A172 (cell line): ENCODE measurements at places on chromosomes 6 and 20. TPM values are rescaled to one million over a fixed set of nuclear protein-coding genes. Genes with fewer than 3 reads are reported as not detected.
A peak's percentile ranks its signal among the peaks of the same experiment; 100 is the strongest.

- no peak for DNase-seq
Measured at GRCh38 chr6:29974901-29975560, 32.7 kb downstream of the HLA-A start.

DNA sequence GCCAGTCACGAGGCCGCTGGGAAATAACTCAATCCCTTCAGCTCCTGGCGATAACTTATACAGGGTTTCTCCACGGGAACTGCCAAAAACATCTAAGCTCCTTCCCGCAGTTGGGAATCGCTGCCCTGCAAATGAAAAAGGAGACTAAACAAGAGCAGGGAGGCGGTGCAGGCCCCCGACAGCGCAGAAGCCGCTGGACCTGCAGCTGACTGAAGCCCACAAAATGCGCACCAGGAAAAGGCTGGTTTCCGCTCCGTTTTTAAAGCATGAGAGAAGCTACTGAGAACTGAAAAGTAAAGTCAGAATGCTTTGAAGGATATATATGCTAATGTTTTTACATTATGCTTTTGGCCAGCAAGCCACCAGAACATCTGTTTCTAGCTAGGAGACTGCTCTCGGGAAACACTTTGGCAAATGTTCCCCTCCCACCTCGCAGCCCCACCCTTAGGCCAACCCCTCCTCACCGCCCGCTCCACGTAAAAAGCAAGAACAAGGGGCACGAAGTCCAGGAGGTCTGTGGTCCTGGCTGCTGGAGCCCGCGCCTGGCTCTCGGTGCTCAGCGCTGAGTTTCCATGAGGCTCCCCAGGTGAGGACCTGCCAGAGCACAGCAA is 90.5 kb downstream of the SOD2 start:
- no peak for DNase-seq

DNA sequence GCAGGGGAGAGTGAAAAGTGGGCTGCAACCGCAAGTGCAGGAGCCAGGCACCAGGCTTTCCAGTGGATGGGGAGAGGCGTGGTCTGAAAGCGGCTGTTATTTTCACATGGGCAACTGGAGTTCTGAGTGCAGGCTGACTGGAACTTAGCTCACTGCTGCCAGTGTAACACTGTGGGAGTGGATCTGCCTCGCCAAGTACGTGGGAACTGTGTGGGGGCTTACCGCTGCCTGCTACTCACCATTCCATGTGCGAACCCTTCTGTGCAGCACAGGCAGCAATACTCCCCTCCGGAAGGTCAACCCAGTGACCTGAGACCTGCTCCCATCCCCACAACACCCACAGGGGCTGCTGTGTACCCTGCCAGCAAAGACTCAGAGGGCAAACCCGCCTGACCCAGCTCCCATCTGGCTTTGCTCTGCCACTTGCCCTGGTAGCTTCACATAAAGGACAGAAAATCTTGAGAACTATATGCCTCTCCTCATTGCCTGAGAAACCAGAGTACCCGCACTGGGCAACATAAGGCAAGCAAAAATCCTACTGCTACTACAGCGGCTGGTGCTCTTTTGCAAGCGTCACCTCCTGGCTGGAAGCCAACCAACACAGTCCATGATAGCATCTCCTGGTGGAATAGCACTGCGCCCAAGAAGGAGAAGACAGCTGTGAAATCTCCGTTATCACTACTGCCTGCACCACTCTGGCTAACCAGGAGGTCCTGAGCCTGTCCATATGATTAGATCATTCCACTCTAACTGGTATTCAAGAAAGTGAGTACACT is 54.4 kb upstream of the SIRPG start:
- DNase-seq, result no peak

DNA sequence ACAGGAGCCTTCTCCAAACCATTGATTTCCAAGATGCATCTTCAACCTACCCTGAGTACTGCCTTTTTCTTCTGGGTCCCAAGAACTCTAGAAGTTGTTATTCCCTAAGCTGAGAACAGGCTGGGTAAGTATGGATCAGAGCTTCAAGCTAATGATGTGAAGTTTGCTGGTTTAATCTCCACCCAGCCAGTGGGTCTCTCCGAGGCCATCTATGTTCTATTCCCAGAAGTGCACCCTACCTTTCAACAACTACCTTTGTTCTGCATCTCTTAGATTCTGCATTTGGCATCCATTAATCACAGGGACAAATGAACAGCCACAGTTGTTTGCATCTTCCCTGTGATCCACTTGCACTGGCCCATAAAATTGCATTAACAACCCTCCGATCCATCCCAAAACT is 246.2 kb downstream of the HIVEP2 start:
- DNase-seq, result no peak

DNA sequence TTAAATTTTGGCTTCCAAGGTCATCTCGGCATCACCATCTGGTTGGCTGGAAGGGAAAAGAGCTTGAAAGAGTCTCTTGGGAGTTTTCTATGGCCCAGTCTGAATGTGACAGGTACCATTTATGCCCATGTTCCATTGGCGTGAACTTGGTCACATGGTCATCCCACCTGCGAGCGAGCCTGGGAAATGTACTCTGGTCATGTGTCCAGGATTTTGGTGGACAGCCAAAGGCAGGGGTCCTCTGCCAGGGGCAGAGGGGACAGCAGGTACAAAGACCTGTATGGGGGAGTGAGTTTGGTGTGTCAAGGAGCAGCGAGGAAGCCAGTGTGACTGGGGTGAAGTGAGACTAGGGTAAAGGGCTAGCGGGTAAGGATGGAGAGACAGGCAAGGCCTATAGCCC is 112.6 kb downstream of the CDC5L start:
- DNase-seq, result no peak

GRCh38 chr20:25076731-25077609 is 5.0 kb downstream of the VSX1 start:
- DNase-seq, result peak; percentile 81

DNA sequence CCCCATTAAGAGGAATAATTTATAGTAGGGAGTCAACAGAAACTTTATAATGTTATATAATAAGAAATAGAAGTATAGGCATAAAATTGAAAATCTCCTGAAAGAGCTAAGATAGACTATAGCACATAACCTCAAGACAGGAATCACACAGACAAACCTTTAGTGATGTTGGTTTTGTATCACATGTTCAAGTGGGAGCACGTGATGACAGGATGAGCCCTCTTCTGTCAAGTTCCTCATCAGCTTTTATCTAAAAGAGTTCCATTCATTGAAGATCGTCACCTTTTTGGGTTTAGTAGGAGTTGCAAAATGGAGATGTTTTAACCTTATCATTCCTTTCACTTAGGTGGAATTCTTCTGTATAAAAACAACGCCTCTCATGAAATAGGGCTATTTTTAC is 127.0 kb downstream of the MCHR2 start:
- no peak for DNase-seq

DNA sequence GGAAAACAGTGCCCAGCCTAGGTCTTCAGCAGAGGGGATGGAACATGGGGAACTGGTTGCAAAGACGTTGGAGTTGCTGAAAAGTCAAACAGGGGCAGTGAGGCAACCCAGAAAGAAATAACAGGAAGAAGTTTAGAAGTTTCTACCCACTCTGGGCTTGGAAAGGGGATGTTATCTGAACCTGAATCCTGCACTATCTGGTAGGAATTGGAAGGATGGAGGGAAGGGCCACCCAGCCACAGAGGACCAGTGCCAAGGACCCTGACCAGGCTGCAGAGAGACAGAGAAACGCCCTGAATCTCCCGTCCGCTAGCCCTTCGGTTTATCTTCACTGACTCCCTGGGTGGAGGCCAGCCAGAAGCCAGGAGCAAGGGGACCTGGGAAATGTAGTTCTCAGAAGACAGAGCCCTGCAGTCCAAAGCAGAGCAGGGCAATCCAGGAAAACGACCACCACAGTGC is 217.3 kb upstream of the RREB1 start:
- DNase-seq, result no peak

- DNase-seq, result no peak
Measured at GRCh38 chr6:30614044-30614842, 2.8 kb downstream of the PPP1R10 start.

GRCh38 chr20:38202982-38203293 is 37.9 kb upstream of the TGM2 start:
- no peak for DNase-seq

DNA sequence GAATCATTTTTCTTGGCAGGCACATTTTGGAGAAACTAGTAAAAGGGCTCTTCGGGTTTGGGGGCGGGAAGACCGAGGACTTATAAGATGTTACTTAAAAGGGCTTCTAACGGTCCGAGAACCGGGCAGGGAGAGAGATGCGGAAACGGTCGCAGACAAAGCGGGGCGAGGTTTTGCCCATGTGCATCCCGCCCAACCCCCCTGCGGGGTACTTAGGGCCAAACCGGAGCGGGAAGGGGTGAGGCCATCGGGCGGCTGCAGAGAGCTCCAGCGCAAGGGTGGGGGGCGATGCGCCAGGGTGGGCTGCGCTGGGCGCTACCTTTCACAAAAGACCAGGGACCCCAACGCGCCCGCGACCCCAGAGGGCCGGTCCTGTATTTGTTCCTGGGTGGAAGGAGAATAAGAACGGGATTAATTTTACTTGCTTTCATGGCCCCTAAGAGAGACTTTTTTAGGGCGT is 616 bp downstream of the TUBB start:
- DNase-seq, result peak; percentile 33

DNA sequence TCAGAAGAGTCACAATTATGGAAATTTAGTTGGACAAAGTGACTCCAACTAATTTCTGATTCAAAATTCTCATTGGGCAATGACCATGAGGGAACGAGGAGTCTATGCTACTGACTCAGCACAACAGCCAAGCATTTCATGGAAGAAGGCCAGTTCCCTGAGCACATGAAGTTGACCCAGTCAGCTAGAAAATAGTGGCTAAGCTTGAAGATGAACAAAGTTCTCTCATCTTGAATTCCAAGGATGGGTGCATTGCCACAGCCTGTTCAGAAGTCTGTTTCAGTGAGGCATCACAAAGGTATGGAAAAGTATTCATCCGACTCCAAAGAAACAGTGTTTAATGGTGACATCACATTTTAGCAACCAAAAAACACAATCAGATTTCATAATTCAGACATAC is 676.9 kb downstream of the HACE1 start:
- no peak for DNase-seq

GRCh38 chr6:111949546-111949945 is 76.3 kb upstream of the FYN start:
- DNase-seq, result no peak

The STAU1 gene
- total RNA-seq, result 65.7 and 65.9 TPM in 2 replicates

The GLP1R gene
- not detected in 2 replicates for total RNA-seq
